ENCODE measurements at places on chromosomes 5 and 9.

DNA sequence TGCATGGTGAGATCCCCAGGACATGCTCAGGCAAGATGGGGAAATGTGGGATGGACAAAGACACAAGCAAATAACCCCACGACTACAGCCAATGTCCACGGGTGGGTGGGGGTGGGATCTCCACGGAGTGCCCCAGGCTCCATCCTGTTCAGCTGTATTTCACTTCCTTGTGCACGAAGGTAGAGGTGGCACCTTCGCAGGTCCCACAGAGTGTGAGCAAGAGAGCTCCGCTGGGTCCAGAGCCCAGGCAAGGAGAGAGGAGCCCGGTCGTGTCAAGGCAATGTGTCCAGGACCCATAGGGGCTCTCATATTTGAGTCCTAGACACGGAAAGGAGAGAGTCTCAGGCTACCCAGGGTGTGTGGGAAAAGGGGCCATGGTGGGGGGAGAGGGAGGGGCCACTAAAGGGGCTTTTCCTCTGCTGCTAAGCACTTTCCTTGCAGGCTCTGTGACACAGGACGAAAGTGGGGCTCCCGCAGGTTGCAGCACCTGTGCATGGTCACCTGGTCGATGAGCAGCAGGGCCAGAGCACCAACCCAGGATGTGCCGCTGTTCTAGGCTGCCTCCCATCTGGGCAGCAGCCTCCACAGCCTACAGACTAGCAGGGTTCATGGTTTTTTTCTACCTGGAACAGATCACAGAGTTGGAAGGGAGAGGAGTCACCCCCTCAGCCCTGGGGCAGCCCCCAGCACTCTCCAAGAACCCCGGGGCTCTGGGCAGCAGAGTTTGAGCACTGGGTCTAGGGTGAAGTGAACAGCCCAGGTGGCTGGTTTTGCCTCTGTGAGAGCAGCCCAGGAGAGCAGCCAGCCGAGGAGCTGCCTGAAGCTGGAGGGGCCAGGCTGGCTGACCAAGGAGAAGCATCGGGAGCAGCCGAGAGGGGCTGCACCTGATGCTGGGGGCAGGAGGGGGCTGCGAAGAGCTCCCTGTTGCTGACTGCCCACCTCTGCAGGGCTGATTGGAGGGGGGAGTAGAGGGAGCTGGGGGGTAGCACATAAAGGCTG, 100.7 kb upstream of the MVB12B start:
- no peak for DNase-seq

GRCh38 chr5:66894480-66895240, 298.5 kb downstream of the MAST4 start:
- DNase-seq = no peak

GRCh38 chr9:13567833-13568232, 288.3 kb upstream of the MPDZ start:
- no peak for DNase-seq

DNA sequence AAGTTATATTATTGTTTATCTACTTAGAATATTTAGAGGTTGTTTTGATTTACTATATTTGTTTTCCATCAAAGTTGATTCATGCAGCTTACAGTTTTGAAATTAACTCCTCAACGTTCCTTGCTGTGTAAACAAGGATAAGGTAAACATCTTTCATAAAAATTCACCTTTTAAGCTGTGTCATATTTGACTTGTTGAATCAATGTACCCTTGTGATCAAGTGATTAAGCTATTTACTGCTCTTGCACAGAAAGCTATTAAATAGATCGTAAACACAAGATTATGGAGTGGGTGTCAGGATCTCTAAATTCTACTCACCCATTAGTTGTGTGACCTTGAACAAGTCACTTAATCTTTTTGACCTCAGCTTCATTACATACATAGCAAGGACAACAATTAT, 2054.0 kb upstream of the NUDT12 start:
- DNase-seq = no peak

GRCh38 chr5:61768692-61769281, 436.7 kb downstream of the ZSWIM6 start:
- DNase-seq = no peak

DNA sequence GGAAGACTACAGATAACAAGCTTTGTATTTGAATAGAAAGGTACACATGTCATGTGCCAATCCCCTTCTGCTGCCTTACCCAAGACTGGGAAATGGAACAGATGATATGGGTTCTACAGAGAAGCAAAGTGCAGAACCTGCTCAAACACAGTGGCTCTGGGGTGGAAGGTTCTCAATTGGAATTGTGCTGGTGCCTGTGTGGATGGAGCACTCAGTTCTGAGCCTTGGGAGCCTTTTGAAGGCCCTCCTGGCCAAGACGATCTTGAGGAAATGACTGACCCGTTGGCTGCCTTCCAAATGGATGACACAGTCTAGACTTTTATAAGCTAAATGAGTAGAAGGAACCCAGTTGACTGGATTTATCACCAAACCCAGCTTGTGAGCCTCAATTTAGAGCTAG, 4.2 kb upstream of the PRSS3 start:
- no peak for DNase-seq
